NCI-H748 treated with DMSO at 0.1 percent for 48 hours (cell line): ENCODE measurements at places on chromosomes 2 and 18.

DNA sequence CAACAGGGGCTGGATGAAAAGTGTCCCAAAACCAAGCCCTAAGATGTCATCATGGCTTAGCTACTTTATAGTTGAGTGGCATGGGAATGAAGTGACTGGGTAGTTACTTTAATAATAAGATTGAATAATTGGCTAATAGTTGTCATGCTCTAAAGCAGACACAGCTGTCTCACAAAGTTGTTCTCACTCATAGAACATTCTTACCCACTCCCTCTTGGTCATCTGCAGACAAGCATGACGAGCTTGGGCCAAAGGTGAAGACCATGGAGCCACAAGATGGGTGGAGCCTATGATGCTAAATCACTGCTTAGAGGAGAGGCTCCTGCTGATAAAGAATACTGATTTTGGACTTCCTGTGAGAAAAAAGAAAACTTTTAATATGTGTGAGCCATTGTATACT is 62.4 kb upstream of the MMADHC start:
- DNase-seq = no peak

DNA sequence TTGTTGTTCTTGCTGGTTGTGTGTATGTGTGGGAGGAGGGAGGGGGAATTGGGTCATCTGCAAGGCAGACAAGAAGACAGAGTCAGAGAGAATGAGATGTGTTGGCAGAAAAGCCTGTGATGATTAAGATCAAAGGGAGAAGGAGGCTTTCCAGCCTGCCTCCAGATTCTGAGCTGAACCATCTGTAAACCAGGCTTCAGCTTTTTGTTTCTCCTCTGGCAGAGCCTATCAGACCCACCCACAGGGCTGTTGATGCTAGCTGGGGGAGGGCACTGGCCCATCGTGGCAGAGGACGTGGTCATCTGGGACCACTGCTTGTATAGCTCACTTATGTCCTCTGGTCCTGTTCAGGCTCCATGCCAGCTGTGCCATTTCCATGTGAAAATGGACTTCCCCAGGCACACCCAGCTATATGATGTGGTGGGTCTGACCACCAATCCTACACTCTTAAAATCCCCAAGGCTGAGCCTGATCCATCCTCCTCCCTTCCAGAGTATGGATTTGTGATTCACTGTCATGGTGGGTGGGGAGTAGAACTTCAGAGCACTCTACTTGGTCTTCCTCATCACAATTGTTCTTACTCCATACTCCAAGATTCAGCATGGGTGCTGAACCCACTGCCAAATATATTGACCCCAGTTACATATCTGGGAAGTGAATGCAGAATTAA is 27.8 kb upstream of the COL6A3 start:
- DNase-seq = no peak

GRCh38 chr18:50410894-50411293 is 36.0 kb downstream of the SKA1 start:
- DNase-seq = no peak

DNA sequence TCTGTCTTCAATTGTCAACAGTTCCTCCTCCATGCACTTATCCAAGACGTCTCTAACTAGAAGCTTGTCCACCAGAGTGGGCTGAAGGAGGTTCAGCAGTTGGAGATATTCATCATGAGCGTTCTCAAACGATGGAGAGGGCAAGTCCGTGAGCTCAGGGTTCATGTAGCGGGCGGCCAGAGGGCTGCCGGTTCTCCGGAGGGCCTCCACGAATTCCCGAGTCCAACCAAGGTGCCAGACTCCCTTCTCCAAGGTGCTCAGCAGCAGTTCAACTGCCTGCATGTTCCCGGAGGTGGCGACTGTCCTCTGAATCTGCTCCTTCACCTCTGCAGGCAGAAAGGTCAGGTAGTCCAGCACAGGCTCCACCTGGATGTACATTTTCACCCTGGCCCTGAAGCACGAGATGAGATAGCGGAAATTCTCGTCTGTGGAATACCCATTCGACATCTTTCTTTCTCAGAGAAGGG is 590 bp downstream of the IFIH1 start:
- peak; percentile 29 for DNase-seq

- no peak for DNase-seq
Observed at GRCh38 chr2:137966043-137966442, 1.8 kb downstream of the HNMT start.

- DNase-seq = no peak
Observed at GRCh38 chr2:62313449-62314227, 117.7 kb downstream of the B3GNT2 start.

DNA sequence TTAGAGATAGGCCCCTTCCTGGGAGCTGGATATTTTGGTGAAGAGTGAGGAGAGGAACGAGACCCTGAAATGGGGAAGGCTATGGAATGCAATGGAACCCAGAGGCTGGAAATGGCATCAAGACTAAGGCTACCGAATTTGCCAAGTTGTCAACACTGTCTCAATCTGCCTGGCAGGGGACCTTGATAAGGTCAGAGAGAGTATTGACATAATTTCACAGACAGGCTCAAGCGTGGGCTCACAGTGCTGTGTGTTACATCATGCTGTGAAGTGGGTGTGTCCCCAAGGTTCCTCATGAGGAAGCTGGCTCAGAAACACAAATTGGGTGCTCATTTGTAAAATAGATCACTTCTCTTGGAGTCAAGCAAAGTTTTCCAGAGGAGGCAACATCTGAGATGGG is 51.8 kb upstream of the CYRIA start:
- no peak for DNase-seq

DNA sequence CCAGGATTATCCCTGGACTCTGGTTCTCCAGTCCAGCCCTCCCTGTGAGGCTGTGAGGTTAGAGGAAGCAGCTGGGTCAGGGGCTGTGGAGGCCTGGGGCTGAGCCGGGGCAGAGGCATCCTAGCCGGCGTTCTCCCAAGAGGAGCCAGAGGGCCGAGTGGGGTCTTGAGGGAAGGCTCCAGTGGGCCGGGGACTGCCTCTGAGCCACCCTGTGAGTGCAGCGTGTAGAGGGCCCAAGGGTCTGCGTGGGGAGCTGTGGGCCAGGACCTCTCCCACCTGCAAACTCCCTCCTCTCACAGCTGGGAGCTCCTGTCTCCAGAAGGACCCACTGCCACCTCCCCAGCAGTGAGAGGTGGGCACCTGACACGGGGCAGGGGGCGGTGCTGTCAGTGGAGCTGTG is 41.0 kb downstream of the GLI2 start:
- DNase-seq = no peak

DNA sequence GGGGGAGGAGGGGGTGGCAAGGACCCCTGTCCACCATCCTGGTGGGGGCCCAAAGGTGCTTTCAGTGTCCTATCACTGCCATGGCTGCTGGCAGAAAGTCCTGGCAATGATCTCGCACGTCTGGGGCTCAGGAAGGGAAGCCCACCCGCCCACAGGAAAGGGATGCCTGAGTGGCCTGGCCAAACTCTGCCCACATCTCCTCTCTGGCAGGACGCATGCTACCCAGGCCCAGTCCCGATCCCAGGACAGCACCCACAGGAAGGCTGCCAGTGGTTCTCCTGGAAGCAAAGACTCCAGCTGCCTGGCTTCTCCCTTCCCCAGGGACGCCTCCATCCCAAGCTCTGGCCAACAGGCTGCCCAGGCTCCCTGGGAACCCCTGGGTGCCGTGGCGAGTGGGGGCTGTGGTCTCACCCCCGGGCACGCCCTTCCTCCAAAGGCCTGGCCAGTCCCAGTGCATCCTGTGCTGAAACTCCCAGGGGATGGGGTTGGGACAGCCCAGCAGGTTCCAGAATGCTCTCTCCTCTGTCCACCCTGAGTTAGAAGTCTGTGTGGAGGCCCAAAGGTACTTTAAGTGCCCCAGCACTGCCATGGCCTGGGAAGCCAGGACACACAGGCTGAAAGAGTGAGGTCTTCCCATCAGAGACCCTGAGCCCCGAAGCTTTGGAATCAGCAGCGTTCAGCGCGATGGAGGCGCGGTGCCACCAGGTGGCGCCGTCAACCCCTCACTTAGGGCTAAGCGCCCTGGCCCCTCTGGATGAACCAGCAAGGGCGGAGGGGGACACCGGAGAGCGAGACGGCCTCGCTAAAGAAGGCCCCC is 29.8 kb upstream of the TAF1B start:
- peak; percentile 26 for DNase-seq

DNA sequence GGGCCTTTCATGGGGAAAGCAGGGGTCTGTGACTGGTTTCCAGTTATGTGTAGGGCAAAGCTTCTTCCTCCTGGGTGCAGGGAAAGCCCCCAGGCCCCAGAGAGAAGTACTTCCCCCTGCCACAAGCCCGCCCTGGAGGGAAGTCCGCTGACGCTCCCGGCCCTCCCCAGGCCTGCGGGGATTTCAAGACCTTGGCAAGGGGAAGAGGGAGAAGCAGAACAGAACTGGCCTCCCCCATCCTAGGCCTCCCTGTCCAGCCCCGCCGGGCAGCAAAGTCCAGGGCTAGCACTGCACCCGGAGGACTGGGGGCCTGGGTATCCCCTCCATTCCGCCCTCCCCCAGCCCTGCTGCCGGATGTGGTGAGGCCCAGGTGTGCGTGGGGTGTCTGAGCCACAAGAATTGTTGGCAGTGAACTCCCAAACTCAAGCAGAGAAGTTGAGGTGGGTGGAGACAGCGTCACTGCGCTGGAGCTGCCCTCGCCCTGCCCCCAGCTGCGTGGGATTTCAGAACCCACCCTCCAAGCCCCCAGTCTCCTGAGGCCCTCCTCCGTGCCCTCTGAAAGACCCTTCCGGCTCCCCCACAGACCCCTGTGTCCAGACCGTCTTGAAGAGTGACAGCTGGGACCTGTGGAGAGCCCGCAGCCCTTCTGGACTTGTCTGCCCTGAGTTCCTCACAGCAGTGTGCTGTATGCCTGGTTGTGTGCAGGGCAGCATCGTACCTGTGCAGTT is 1.1 kb upstream of the DUSP2 start:
- DNase-seq = no peak

- no peak for DNase-seq
Observed at GRCh38 chr2:228227466-228227865, 46.0 kb upstream of the SPHKAP start.

- DNase-seq = no peak
Observed at GRCh38 chr18:595571-595970, 1.2 kb upstream of the CLUL1 start.

GRCh38 chr2:58571181-58571852 is 330.2 kb upstream of the FANCL start:
- peak; percentile 71 for DNase-seq

DNA sequence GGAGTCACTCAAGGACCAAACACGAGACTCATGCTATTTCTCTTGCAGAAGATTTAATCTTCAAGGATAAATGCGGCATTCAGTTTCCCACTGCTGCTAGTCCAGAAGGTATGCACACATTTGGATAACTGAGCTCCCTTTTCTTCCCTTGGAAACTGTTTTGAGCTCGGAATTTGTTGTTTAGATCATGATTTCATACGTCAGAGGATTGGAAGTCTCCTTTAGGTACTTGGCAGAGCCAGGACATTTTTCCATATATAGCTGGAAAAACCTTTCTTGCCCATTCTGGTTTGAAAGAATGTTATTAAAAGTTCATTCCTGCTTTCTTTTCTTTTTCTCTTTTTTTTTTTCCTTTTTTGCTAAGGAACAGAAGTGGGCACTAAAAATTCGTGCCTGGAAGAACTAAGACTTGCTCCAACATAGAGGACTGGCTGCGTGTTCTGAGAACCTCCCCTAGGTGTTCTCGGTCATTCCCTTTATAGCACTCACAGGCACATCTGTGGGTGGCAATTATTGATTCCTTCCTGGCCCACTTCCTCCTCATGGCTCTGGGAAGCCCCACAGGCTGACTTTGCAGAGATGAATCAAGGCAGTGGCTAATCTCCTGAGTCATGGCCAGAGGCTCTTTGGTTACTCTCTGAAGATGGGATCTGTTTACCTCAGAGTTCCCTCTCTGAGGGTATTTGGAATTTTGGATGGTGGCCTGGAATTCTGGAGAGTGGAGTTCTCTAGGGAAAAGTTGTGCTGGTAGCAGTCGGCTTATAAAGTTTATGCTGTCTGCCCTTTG is 104.8 kb downstream of the PLCL1 start:
- no peak for DNase-seq

DNA sequence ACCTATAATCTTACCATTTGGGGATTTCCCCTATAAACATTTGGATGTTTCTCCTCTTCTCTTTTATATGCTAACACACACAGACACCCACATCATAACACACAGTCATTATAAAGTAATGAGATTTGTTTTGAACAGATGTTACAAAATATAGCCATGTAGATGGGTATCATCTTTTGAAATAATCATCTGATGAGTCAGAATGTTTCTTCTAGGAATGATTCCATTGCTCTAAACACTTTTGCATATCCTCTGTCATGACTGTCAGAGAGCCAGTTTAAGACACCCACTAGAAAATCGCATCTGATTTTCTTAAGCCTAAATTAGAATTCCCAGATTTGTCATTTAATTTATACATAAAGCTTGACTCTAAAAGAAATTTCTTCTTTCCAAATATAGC is 442.6 kb downstream of the CMPK2 start:
- DNase-seq = no peak

DNA sequence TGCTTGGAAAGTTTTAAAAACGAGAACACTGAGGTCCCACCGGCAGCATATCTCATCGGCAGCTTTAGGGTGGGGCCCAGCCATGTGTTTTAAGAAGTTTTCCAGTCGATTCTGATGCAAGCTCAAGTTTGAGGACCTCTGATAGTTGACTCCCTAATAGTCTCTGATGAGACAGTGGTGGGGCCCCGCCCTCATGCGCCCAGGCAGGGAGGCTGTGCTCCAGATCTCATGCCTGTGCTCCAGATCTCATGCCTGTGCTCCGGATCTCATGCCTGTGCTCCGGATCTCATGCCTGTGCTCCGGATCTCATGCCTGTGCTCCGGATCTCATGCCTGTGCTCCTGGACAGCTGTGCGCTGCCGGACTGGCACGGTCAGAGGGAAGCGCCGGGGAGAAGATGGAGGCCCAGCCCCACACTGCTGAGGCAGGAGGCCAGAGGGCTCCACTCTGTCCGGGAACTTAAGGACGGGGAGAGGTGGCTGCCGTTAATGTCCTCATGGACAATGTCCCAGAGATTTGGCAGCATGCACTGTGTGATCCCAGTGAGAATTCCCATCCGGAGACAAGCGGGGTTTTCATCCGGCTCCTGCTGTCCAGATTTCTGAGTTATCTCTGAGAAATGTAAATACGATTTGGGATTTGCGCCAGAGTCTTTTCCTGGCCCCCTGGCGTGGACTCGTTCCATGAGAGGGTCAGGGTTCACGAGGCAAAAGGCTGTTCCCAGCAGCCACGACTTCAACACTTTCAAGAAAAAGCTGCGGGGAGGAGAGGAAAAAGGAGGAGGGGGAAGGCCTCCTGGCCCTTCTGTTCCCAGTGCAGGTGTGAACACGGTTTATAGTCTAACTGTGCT is 9.4 kb upstream of the COLEC11 start:
- no peak for DNase-seq

DNA sequence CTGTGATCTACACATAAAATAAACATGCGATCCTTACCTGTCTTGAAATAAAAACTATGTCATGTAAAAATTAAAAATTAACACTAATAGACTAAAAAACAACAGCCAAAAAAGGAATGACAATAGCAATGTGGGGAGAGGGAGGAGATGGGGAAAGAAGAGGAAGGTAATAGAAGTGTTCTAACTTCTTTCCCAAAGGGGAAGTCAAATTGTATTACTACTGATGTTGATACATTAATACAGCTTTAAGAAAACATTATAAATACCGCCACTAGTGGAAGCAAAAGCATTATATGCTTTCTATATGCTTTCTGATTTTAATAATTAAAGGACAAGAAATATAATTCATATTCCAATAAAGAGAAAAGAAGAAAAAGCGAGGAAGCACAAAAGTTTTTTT is 22.2 kb downstream of the ZNF516 start:
- DNase-seq = no peak

GRCh38 chr18:68267583-68267982 is 447.3 kb downstream of the TMX3 start:
- DNase-seq = no peak

- DNase-seq = peak; percentile 12
Observed at GRCh38 chr2:70647873-70648481, 94.4 kb upstream of the TGFA start.
